Stimulated activated CD4-positive, alpha-beta T cell treated with anti-CD3 and anti-CD28 coated beads, Interleukin-12 subunit alpha, Interleukin-12 subunit beta, amount 100 ng/mL, for 24 hours (primary cell): ENCODE measurements at places on chromosomes 7 and 10.

GRCh38 chr7:120586571-120586970, 271.4 kb downstream of the TSPAN12 start:
- no peak for DNase-seq

DNA sequence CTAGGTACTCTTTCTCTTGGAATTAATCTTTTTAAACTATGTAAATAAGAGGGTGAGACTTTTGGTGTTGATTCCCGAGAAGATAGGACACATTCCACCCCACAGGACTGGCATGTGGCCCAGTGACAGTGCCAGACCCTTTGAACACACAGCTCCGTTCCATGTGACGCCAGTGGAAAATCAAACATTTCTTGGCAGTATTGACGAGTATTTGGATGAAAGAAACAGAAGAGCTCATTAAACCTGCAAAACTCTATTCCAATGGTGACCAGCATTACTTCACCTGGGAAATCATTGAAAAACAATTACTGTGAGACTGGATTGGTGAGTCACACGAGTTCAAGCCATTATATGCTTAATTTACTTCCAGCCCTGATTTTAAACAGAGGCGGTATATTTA, 25.8 kb downstream of the AKR1E2 start:
- no peak for DNase-seq

- no peak for DNase-seq
Observed at GRCh38 chr7:125661006-125661405, 731.4 kb upstream of the POT1 start.

DNA sequence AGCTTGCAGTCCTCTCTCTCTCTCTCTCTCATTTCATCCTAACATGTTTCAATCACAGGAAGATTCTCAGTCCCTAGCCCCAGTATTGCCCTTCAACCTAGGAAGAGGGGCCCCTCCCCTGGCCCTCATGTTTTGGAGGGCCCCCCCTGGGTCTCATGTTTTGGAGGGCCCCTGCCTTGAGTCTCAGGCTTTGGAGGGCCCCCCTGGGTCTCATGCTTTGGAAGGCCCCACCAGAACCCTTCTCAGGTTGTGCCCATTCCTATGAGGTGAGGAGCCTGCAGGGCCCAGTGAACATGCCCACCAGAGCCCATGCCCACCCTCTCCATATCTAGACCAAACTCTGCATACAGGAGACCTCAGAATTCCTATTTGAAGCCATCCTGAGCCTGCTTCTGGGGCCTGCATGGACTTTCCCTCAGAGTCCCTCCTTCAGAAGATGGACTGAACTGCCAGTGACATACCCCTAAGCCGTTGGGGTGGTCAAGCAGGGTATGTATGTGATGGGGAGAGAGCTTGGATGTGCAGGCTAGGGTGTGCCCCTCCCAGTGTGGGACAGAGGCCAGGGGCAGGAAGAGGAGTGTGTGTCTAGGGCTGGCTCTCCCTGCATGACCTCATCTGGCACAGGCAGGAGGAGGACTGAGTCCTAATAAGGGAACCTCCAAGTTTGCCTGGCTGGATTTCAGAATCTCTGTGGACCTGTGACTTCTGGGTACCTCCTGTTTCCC, 8.1 kb upstream of the VDAC2 start:
- DNase-seq, result no peak

DNA sequence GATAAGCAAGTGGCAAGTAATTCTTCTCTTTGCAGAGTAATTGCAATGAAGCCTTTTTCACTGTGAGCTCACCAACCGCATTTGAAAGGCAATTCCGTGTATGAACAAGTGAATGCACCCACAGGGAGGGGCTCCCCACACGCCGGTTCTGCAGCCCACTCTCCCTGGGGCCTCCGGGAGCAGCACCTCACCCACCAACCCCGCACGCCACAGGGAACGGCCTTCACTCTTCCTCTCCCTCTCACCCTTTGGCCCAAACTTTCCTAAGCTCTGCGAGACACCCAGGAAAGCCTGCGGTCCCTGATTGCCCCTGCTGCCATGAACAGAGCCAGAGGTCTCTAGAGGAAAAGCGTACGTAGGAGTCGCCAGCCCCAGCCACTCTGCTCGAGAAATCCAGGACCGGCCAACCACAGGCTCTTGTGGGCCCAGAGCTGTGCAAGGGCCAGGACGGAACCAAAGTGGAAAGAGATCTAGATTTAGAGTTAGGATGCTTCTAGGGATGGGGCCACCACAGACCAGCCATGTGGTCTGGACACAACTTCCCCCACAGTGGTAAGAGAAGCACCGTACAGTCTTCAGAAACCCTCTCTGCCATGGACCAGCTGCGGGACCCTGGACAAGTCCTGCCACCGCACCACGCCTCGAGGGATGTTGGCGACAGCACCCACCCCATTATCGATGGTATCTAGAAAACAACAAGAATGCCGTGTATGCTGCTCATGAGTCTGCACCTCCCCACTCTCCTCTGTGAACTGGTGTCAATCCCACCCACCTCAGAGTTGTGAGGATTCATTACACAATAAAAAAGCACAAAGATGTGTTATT, 3.6 kb downstream of the WDR86 start:
- no peak for DNase-seq

DNA sequence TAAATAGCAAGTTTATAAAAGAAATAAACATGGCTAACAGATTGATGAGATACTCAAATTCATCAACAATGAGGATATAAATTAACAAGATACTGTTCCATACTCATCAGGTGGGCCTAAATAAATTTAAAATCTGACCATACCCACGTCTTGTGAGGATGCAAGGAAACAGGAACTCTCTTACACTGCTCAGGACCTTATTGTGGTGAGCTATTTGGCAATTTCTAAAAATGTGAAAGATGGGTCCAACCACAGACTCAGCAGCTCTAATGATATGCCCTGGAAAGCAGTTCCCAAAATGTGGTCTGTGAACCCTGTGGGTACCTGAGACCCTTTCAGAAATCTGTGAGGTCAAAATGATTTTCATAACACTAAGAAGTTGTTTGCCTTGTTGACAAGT, 21.5 kb downstream of the RPP38 start:
- DNase-seq, result no peak

GRCh38 chr10:46301721-46302479, 15.1 kb downstream of the ANTXRL start:
- DNase-seq, result no peak

- no peak for DNase-seq
Observed at GRCh38 chr10:103111918-103112877, 80.9 kb downstream of the NT5C2 start.

DNA sequence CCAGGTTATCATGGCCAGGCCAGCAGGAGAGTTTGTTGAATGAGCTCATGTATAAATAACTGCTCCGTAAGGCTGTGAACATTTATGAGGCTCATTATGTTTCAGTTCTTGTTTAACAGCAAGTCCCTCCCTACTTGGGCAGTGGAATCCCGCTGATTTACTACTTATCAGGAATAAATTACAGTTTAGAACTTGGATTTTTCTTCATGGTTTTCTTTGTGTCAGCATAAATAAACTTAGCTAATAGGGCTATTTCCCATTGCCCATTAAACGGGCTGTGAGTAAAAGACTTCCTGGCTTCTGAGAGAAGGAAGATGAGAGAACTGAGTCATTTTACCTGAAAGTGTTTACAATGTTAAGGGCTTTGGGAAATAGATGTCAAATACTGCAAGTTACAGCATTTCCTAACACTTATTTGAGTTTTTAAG, 701.6 kb upstream of the ANKRD30A start:
- DNase-seq, result no peak

GRCh38 chr10:14451341-14451740, 120.6 kb upstream of the FRMD4A start:
- DNase-seq, result no peak

- no peak for DNase-seq
Observed at GRCh38 chr10:1522237-1522636, 215.1 kb downstream of the ADARB2 start.

- DNase-seq, result no peak
Observed at GRCh38 chr10:108410236-108410635, 1245.7 kb upstream of the SORCS1 start.

DNA sequence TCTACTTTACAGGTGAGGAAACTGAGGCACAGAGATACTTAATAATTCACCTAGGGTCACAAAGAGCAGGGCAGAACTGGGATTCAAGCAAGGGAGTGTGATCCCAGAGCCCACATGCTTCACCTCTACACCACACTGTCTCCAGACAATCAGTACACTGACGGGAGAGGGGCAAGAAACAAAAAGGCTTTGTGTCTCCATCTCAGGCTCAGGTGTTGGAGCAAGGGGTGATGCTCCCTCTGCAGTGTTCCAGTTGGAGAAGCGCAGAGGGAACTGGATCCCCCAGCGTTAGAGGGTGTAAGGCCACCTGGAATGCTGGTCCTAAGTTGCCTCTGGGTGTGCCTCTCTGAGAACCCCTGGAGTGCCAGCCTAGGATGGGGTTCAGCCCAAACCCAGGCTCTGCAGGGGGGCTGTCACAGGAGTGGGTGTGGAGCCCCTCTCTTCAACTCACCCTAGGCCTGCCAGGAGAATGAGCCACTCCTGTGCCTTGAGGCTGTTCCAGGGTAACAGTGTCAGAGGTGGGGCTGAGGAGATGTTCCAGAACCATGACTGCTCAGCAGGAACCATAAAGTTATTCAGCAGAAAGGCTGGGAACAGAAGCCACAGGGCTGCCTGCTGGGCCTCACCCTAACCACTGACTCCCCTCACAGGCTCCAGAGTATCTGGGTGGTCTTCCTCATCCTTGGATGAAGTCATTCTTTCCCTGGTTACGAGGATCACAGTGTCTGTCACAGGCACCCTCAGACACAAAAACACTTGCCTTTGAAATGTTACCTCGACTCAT, 5.5 kb downstream of the RBP4 start:
- DNase-seq, result no peak

GRCh38 chr10:89653410-89653869, 8.4 kb upstream of the PANK1 start:
- no peak for DNase-seq

DNA sequence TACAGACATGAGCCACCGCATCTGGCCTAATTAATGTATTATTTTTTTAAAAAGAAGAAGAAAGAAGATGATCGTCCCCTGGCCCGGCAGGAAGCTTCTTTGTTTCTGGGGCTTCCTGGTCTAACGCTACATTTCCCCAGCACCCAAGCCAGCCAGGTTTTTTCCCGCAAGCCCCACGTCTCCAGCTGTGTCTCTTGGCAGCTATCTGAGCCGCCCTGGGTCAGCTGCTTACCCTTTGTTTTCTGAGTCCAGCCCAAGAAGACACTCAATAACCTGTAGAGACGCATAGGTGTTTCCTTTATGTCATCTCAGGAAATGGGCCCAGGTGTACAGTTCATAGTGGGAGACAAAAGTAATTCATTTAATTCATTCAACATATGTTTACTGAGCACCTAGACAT, 110.2 kb downstream of the MTPAP start:
- DNase-seq, result no peak

DNA sequence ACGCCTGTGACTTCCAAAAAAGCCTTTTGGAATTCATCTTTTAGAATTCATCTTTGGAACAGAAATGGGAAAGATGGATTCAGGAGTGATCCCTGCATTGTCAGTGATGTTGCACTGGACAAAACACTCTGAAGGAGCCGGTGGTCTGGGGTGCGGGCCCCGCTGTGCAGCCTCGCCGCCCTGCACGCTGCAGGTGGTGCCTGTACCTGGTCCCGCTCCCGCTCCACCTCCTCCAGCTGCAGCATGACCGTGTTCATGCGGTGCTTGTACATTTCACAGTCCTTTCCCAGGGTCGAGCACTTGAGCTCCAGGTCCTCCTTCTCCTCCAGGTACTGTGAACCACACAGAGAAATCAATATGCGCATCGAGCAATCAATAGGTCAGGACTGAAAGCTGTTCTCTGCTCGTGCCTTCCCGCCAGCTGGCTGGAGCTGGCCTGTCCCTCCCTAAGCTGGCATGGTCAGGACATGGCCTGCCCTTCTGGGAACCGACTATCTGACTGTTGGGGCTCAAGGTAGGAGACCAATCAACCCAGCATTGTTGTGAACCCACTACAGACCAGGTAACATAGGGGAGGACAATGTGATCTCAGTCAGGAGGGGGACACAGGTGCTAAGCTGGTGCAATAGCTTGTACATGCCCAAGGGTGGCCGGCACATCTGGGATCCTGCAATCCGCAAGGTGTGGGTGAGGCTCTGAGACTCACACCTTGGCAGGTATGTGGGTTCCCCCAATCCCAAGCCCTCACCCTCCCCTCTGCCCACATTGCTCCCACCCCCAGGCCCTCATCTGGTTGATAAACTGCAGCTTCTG, 93.8 kb upstream of the GNA12 start:
- no peak for DNase-seq

- no peak for DNase-seq
Observed at GRCh38 chr7:112130729-112131410, 75.3 kb downstream of the DOCK4 start.

DNA sequence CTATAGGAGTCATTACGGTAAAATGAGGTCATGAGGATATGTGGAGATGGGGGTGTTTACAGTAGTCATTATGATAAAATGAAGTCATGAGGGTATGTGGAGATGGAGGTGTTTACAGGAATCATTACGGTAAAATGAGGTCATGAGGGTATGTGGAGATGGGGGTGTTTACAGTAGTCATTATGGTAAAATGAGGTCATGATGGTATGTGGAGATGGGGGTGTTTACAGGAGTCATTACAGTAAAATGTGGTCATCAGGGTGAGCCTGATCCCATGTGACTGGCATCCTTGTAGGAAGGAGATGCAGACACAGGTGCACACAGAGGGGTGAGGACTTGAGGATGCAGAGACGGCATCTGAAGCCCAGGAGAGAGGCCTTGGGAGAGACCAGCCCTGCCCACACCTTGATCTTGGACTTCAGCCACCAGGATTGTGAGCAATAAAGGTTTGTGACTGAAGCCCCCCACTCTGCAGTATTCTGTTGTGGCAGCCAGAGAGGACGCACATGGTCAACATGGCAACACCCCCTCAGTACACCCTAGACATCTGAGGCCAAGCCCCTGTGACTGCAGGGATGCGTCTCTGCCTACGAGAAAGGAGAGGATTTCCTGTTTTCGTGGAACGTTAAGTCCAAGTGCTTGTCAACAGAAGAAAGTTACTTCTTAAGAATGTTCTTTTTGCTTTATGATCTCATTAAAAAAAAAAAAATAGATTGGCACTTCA, 544.4 kb downstream of the DNAJB6 start:
- no peak for DNase-seq

- no peak for DNase-seq
Observed at GRCh38 chr7:27295236-27295635, 52.6 kb downstream of the EVX1 start.

DNA sequence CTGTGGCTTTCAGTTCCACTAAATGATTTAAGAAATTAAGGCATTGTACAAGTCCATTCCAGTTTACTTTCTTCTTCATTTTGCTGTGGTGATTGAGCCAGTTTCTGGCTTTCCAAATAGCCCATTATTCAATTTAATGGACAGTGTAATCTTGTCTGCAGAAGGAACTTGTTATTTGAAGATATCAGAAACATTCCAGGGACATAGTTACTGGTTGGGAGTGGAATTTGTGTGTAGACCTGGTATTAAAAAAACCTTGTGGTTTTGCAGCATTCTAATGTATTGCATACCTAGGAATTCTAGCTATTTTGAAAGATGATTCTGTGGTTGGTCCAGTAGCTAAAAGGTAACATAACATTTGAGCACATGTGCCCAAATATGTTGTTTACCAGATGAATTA, 72.2 kb downstream of the MCU start:
- DNase-seq, result no peak

GRCh38 chr7:95157381-95157780, 167.0 kb downstream of the PON1 start:
- no peak for DNase-seq
